ENCODE measurements at places on chromosomes 13 and 19.

DNA sequence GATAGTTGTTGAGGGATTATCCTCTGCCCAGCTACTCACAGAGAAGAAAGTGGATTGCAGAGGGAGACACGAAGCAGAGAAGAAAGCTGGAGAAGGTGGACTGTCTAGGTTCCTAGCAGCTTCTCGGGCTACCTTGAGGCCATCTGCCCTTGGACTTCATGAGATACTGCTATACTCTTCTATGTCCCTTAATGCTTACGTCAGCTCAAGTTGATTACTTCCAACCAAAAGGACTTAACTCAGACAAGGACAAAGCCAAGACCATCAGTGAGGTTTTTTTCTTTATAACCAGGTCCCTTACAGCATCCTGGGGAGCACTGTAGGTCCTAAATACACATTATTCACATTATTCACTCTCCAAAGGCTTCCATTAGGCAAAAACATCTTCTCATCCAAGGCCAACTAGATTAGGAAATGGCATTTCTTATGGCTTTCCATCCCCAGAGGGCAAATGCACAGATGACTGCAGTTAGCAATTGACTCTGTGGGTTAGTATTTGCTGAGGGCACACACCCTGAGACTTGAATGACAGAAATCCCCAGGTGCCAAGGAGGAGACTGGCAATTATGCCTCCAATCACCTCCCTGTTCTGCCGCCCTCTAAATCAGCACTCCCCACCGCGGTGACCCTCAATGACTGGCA is 4.1 kb upstream of the UBE2L5 start:
- no peak for DNase-seq

- no peak for DNase-seq
Measured at GRCh38 chr13:113548171-113548641, 36.3 kb upstream of the TFDP1 start.

DNA sequence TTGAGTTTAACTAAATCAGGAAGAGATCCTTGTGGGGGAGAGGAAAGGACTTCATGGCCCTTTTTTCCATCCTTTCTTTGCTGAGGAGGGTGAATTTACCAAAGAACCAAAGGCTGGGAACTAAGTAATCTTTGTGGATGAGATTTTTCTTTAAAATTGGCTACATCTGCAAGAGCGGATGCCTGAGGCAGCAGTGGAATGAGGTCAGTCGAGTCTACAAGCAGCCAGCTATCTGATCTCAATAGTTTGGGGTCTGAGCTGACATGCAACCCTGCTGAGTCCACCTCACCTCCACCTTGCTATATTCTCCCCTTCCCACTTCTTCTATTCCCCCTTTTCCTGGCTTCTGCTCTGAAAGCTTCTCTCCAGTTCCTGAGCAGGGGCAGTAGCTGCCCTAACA is 3.6 kb upstream of the DNAJC15 start:
- no peak for DNase-seq

DNA sequence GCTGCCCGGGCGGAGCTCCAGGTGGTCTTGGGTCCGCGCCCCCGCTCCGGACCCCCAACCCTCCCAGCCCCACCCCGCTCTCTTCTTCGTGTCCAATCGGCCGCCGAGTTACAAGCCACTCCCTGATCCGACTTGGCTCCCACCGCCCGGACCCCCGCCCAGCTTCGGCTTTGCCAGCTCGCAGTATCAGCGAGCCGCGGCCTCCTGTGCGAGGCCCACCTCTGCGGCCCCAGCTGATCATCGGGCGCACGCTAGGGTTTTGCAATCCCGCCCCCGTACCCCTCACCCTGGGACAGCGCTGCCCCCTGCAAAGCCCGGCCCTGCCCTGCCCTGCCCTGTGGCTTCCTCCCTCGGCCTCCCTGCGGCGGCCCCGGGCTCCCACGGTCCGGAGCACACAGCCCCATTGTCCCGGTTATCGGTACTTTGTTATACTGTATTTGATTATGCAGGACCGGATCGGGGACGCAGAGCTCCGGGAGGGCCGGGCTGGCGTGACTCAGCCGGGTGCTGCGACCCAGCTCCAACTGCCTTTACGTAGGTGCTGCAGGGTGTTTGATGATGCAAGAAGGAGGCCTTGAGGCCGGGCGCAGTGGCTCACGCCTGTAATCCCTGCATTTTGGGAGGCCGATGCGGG is 598 bp upstream of the LPAR2 start:
- DNase-seq: no peak

DNA sequence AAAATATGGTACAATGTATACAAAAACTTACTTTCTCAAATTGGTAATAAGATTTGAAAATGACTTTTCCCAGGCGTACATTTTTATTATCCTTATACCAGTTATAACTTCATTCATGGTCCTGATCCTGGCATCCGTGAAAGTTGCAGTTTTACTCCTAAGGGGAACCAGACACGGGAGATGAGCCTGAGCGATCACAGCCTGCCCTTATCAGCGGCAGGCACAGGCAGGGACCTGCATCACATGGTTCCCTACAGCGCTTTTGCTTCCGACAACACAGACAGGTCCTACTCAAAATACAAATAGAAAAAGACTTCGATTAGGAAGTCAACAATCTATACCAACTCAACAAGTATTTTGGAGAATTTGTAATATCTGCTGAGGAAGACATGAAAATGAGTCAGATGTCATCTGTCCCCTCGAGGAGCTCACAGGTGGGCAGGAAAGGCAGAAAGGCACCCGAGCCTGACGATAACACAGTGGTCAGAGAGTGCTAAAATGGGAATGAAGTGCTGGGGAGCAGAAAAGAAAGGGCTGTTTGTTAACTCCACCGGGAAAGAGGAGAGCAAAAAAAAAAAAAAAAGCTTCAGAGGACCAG is 93.4 kb downstream of the ABCC4 start:
- no peak for DNase-seq

DNA sequence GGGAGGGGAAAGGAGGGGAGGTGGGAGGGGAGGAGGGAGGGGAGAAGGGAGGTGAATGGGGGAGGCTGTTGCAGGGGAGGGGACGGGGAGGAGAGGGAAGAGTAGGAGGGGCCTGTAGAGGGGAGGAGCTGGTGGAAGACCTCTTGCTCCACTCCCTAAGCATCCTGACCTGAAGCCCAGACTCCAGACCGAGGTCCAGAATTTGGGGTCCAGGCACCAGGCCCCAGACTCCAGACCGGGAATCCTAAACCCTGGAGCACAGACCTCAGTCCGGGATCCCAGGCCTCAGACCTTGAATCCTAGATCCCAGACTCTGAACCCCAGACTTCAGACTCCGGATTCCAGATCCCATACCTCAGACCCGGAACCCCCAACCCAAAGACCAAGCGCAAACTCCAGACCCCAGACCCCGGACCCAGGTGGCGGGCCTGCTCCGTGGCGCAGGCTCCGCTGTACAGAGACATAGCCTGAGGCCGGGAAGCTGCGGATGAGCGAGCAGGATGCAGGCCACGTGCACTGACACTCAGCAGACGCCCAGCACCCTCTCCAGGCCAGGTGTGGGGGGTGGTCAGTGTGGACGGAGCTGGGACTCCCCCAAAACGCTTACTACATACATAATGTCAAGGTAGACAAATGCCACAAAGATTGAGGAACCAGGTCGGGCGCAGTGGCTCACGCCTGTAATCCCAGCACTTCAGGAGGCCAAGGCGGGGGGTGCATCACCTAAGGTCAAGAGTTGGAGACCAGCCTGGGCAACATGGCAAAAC is 710 bp upstream of the BTBD2 start:
- DNase-seq: no peak

- no peak for DNase-seq
Measured at GRCh38 chr19:41935760-41936415, 7.6 kb upstream of the ERFL start.

- no peak for DNase-seq
Measured at GRCh38 chr19:22945560-22945959, 57.4 kb downstream of the ZNF728 start.

- no peak for DNase-seq
Measured at GRCh38 chr13:72998012-72998411, 60.8 kb upstream of the KLF5 start.

GRCh38 chr19:41019346-41019745 is 28.3 kb downstream of the CYP2B6 start:
- no peak for DNase-seq

DNA sequence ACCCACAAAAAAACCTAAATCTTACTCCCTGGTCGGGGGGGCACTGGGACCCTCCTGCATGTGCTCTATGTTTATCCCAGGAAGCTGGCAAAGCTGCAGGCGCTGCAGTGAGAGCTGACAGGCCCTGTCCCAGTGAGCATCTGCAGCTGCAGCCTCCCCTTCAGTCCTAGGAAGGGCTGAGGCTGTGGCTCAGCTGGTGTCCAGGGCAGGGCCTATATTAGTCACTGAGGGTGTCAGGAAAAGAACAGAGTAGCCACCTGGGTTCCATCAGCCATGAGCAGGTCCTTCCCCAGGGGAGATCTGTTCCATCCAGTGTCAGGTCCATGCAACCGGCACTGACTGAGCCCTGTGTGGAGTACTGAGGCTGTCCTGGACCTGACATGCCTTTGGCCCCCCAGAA is 120.5 kb downstream of the TNFRSF19 start:
- no peak for DNase-seq

GRCh38 chr13:36918246-36919131 is 1.5 kb downstream of the SMAD9 start:
- no peak for DNase-seq

GRCh38 chr13:93466502-93467036 is 240.0 kb downstream of the GPC6 start:
- no peak for DNase-seq

- DNase-seq: no peak
Measured at GRCh38 chr19:17522988-17523872, 11.8 kb downstream of the PGLS start.

DNA sequence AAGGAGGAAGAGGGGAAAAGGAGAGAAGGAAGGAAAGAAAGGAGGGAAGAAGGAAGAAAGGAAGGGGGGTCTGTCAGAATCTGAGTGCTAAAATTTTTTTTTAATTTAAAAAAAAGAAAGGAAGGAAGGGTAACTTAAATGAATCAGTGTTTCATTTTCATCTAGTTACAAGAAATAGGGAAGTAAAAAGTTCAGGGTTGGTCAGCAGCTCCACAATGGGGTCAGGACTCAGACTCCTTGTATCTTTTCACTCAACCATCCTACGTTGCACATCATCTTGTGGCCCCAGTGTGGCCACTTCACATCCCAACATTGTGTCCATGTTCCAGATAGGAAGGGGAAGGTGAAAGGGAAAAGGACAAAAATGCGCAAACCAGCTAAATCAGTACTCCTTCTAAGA is 14.3 kb upstream of the FNDC3A start:
- DNase-seq: no peak

GRCh38 chr19:11577451-11578257 is at the start of gene ACP5:
Gene ACP5 (minus strand): TSS chr19:11577645. CDS start chr19:11577317, 328 bp downstream.
- no peak for DNase-seq

Measured in stimulated activated CD8-positive, alpha-beta memory T cell treated with anti-CD3 and anti-CD28 coated beads, Interleukin-15, amount 100 ng/mL, for 24 hours (primary cell).